ENCODE measurements at places on chromosomes 7 and 10.

DNA sequence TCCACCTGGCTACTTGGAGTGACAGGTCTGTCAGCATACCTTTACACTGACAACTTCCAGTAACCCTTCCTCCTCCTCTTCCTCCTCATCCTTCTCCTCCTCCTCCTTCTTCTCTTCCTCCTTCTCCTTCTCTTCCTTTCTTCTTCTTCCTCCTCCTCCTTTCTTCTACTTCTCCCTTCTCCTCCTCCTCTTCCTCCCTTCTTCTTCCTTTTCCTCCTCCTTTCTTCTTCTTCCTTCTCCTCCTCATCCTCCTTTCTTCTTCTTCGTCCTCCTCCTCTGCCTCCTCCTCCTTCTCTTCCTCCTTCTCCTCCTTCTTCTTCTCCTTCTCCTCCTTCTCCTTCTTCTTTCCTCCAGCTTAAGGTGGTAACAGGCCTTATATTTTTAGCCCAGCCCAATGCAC is 109.3 kb upstream of the PLXDC2 start:
- no peak for DNase-seq

- no peak for DNase-seq
Measured at GRCh38 chr10:69759641-69760040, 42.1 kb upstream of the COL13A1 start.

- no peak for DNase-seq
Measured at GRCh38 chr10:26327811-26328210, 110.3 kb upstream of the APBB1IP start.

GRCh38 chr7:105920766-105921165 is 42.3 kb upstream of the CDHR3 start:
- DNase-seq: no peak

DNA sequence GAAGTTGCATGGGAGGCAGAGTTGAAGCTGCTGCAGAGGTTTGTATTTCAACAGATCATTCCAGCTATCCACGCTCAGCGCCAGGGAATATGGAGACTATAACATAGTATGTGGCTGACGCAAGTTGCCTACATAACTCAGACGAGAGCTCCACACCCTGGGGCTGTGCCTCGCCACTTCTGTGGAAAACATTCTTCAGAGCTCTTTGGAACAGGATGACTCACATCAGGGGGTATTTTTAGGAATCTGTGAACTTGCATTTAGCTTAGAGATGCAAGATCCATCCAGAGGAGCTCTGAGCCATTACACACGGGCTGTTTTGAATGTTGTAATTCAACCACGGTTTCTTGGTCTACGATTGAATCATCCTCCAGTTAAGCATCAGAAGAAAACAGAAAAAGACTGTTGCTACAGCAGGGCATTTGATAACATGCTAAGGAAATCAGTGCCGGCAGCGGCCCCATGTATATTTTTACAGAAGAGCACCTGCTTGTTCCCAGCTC is 481.5 kb upstream of the AKR1E2 start:
- no peak for DNase-seq

DNA sequence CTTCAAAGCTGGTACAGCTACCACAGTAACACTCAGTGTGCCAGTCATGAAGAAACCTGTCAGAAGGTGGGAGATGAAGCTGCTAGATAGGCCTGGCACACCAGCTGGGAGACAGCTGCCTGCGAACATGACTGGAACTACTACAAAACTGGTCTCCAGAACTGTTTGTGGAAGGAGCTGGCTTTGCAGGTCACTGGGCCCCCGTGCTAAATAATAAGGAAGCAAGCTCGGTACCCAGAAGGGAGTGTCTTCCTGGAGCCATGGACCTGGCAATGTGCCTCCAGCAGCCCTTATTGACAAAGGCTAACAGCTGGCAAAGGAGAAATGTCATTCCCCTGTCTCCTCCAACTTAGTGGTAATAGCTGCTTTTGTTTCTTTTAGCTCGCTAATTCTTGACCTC is 1217.6 kb upstream of the LRRN3 start:
- no peak for DNase-seq

DNA sequence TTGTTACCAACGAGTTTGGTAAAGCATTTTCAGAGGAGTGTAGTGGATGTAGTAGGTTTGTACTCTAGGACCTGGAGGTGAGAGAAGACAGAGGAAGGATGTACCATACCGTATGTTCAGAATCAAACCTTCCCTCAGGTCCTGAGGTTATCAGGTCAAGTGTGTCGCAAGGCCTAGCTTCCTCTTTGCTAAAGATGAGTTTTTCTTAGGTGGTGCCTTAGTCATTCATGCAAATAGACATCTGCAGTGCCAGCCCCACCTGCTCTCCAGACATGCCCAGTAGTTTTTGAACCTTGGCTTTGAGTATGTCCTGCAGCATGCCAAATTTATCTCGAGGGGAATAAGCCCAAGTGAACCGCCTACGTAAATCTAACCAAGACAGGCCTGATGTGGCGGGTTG is 71.3 kb downstream of the HDAC9 start:
- DNase-seq: no peak

DNA sequence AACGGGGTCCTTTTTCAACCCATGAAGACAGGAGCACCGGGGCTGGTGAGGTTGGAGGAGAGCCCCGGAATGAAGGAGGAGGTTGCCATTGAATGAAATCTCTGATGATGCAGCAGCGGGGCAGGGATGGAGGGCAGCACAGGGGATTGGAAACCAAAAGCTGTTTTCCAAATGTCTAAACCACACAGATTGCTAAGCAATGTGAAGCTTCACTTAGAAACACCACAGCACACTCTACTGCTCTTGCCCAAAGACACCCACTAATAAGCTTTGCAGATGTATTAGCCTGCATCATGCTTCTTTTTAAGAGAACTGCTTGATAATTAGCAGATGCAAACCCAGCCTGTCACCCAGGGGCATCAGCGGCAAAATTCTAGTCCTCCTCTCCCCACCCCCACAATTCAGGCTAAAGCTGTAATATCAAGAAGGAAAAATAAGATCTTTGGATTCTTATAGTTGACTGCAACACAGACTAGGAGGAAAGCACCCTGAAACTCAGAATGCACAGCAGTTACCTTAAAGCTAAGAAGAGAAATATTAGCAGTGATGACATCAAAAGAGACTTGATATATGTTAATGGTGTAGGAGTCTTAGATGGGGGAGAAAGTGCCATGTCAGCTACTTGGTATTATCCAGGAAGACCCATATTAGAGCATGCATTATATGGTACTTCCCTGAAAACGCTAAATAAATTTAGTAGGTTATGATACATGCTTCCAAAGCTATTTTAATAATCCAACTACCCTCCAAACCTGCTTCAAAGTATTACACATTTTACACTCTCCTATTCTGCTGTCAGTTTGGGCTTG is 666.7 kb downstream of the KCNMA1 start:
- DNase-seq: no peak

All from CD4-positive, alpha-beta T cell treated with Interleukin-2 at 100 ng/mL for 4 hours (primary cell).